ENCODE measurements at places on chromosomes 6 and 20. TPM values are rescaled to one million over a fixed set of nuclear protein-coding genes. Genes with fewer than 3 reads are reported as not detected.

The CLDN20 gene
- total RNA-seq = not detected

DNA sequence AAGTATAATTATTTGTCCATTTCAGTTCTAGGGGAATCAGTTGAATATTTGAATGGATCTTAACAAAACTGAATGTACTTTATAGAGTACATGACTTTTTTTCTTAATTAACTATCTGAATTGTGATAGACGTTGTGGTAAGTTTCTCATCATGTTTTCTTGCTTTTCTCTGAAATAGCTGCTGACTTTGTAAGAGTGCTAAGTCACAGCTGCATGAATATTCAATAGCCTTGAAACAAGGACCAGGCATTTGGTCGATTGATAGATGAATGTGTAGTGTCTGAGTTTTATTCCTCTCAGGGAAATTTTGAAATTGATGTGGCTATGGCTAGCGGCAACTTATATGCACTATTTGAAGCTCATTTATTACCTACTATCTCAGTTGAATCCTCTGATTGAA is 56.0 kb downstream of the ADGRB3 start:
- H3K27ac ChIP-seq = no peak overlapping the region
- H3K4me1 ChIP-seq = peaks cover 9% of the 10 kb centered on the region
- H3K4me3 ChIP-seq = no peak overlapping the region
- H3K27me3 ChIP-seq = no peaks in the 10 kb centered on the region

GRCh38 chr6:134480593-134480992 is 162.7 kb upstream of the SGK1 start:
- no peak overlapping the region for H3K27ac ChIP-seq
- no peaks in the 10 kb centered on the region for H3K36me3 ChIP-seq
- no peak overlapping the region for H3K4me3 ChIP-seq
- no peak for DNase-seq
- H3K4me1 ChIP-seq = no peaks in the 10 kb centered on the region
- H3K27me3 ChIP-seq = no peaks in the 10 kb centered on the region

GRCh38 chr6:36688739-36689075 is 8.9 kb upstream of the RAB44 start:
- H3K4me1 ChIP-seq = no peaks in the 10 kb centered on the region
- no peak overlapping the region for H3K4me3 ChIP-seq
- H3K27me3 ChIP-seq = no peaks in the 10 kb centered on the region
- no peak for DNase-seq
- no peaks in the 10 kb centered on the region for H3K36me3 ChIP-seq

The GMEB2 gene
- total RNA-seq = 18.6 TPM

The COL11A2 gene
- 0.49 TPM for total RNA-seq

Measured in neural progenitor cell (in vitro differentiated cells).